ENCODE measurements at places on chromosomes 7 and 10. TPM values are rescaled to one million over a fixed set of nuclear protein-coding genes. Genes with fewer than 3 reads are reported as not detected.
A peak's percentile ranks its signal among the peaks of the same experiment; 100 is the strongest.

The CFTR gene
- 0.09 TPM for total RNA-seq

The ANKRD30A gene
- not detected for total RNA-seq

The RBP4 gene
- 1.9 TPM for total RNA-seq

DNA sequence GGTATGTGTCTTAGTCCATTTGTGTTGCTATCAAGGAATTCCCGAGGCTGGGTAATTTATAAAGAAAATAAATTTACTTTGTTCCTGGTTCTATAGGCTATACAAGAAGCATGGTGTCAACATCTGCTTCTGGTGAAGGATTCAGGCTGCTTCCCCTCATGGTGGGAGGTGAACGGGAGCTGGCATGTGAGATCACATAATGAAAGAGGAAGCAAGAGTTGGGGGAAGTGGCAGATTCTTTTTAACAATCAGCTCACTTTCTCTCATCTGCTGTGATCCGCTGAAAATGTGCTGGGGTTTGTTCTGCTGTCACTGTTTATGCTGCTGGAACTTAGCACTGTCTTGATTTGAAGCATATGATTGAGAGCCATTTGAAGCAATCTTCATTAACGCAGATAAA, 730.0 kb upstream of the SORCS1 start:
- DNase-seq, result no peak

- no peak for DNase-seq
Measured at GRCh38 chr10:14391342-14391741, 60.6 kb upstream of the FRMD4A start.

GRCh38 chr7:2873146-2873545, 29.0 kb upstream of the GNA12 start:
- DNase-seq, result no peak

GRCh38 chr10:17685233-17685840, 41.4 kb downstream of the STAM start:
- DNase-seq, result peak; percentile 16

- no peak for DNase-seq
Measured at GRCh38 chr10:124324451-124324850, 94.3 kb downstream of the OAT start.

DNA sequence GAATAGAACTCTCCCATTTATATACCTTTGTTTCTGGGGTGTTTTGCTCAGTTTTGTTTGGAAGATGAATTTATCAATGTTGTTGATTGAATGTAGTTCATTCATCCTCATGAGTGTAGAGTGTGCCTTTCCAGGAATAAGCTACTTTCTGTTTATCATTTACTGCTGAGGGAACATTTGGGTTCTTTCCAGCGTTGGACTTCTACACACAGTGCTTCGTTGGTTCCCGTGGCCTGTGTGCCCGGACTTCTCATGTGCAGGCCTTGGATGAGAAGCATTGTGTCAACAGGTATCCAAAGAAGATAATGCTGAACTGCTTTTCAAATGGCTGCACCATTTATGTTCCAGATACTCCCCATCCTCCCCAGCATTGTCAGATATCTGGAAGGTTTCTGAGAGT, 107.6 kb upstream of the TNS3 start:
- DNase-seq, result no peak

DNA sequence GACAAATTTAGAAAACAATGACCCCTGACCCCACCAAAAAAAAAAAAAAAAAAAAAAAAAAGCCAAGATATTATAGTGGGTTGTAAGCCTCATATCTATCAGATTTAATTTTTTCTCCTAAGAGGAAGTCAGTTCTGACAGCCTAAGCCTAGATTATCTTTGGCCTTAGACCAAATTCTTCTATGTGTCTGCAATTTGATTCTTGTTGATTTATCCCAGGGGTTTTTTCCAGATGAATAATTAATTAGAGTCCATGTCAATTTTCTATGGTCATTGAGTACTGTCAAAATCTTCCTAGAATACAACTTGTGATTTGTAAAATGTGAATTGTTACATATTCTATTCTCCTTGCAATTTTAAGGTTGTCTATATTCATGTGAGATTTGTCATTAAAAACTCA, 151.6 kb upstream of the CACNA2D1 start:
- no peak for DNase-seq

GRCh38 chr7:81714306-81714705, 55.5 kb downstream of the HGF start:
- DNase-seq, result no peak

- peak; percentile 67 for DNase-seq
Measured at GRCh38 chr7:23261843-23262452, 15.4 kb downstream of the GPNMB start.

GRCh38 chr7:140745266-140746058, 49.0 kb downstream of the NDUFB2 start:
- no peak for DNase-seq

DNA sequence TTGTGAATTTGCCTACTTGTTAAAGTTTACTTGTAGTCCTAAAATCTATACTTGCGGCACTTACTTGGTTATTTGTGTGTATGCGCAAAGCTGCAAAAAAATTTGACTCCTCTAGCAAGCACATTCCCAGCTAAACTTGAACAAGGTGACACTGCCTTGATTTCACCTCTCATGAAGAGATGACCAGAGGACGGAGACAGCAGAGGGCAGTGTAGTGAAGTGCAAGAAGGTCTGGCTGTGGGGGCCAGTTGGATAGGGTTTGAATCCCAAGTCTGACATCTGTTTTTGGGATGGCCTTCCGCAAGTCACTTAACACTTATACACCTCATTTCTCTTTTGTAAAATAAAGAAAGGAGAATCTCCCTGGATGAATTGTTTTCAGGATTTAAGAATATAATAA, 15.7 kb downstream of the SLK start:
- DNase-seq, result no peak

DNA sequence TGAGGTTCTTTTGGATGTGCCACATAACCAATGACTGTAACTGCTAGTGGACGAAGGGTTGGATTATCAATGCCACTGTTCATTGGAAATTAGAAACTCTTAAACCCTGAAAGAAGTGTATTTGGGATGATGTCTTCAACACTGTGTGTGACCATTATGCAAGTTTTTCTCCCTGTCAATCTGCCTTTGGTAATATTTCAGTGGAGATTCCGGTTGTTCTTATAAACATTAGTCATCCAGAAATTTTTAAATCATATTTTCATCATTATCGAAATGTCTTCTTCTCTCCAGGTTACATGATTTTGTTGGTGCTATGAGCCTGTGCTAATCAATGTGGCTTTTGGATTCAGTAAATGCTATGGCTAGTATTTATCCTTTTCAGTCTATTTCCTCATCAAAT, 61.7 kb upstream of the KLF6 start:
- no peak for DNase-seq

DNA sequence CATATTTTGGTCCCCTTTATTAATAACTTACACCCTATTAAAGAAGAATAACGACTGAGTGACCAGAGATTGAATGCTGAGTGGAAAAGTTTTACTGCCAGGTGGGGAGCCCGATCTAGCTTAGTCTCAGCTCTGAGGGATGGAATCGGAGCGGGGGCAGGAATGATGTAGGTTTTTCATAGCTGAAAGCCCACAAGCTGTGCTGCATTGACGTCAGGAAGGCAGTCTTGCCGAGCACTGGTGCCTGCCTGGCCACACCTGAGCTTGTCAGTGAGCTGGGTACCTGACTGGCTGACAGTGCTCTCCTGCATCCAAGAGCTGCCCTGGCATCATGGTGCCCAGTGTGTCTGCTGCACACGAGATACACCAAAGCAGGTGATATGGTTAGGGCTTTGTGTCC, 34.8 kb downstream of the GRK5 start:
- DNase-seq, result no peak

GRCh38 chr7:108078691-108079090, 51.5 kb downstream of the LAMB4 start:
- DNase-seq, result peak; percentile 41

- no peak for DNase-seq
Measured at GRCh38 chr10:17831896-17832295, 22.7 kb downstream of the MRC1 start.

DNA sequence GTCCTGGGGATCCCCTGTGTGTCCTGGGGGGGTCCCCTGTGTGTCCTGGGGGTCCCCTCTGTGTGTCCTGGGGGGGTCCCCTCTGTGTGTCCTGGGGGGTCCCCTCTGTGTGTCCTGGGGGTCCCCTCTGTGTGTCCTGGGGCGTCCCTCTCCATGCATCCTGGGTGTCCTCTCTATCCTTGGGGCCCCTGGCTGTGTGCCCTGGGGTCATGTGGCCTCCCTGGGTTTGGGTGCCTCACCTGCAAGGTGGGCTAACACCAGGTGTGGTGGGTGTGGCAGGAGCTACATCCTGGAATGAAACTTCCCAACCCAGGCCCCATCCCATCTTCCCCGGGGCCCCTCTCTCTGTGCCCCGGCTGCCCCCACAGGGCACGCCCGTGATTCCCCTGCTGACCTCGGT, 4.9 kb downstream of the CYP2W1 start:
- no peak for DNase-seq

DNA sequence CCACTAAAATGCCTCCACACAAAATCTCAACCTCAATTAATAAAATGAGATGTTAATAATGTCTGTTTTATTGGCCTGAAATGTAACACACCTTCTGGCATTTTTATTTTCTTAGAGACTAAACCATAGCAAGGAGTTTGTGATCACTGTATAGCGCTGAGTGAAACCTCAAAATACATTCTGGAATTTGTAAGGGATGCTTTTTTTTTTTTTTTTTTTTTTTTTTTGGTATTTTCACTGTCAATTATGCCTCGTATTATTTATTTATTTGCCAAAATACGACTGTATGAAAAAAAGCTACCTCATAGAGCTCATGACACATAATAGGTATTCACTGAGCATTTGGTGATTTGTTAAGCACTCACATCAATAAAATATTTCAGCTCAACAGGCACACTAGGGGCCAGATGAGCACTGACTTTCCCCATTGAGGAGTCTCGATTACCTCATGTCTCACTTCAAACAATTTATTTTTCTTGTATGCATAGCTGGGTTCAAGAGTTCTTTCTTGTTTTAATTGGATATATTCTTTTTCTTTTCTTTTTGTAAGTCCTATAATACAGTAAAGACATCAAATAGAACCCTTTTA, 36.5 kb downstream of the SEMA3C start:
- no peak for DNase-seq

- no peak for DNase-seq
Measured at GRCh38 chr7:107678110-107678753, 17.6 kb downstream of the SLC26A4 start.

GRCh38 chr7:99380823-99381663, 6.5 kb downstream of the ARPC1B start:
- no peak for DNase-seq

DNA sequence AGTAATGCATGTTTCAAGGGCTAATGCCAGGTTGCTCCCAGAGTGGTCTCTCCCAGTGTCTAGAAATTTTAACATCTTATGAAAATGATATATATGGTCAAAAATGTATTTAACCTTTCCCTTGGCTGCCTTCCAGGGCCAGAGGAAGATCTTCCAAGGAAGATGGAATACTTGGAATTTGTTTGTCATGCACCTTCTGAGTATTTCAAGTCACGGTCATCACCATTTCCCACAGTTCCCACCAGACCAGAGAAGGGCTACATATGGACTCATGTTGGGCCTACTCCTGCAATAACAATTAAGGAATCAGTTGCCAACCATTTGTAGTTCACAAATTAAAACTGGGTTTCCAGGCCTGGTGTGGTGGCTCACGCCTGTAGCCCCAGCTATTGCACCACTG, 9.0 kb downstream of the GATAD1 start:
- DNase-seq, result peak; percentile 6

DNA sequence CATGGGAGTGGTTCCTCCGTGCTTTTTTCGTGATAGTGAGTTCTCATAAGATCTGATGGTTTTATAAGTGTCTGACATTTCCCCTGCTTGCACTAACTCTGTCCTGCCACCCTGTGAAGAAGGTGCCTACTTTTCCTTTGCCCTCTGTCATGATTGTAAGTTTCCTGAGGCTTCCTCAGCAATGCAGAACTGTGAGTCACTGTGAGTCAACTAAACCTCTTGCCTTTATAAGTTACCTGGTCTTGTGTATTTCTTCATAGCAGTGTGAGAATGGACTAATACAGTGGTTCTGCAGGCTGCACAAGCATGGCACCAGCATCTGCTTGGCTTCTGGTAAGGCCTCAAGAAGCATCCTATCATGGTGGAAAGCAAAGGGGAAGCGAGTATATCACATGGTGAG, 1144.6 kb downstream of the SORCS3 start:
- DNase-seq, result no peak

DNA sequence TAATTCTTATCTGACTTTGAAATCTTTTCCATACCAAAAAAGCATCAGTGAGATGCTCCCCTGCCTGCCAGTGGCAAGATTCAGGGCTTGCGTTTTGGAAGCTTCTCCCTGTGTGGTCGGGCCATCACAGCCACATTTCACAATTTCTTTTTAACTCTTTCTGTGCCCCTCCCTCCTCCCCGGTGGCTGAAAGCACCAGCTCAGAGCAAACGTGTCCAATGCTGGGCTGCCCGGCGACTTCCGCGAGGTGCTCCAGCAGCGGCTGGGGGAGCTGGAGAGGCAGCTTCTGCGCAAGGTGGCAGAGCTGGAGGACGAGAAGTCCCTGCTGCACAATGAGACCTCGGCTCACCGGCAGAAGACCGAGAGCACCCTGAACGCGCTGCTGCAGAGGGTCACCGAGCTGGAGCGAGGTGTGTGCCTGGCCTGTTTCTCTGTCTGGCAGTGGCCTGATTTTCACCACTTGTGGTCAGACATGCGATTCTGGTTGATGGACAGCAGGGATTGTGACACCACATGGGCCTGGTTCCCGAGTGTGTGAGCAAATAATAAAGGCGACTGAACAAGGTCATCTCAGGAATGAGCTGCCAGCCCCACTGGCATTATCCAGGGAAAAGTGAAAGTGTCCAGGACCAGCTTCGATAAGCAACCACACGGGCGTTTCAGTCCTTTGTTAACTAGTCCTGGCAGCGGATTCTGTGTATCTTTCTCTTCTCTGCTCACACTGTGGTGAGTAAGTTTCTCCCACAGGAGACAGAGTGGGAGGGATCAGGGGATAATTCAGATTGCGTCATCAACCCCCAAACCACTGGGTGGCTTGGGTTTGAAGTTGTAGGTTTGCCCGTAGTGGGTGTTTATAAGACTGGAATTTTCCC, 2.6 kb downstream of the NPTX2 start:
- DNase-seq, result peak; percentile 83

- DNase-seq, result no peak
Measured at GRCh38 chr7:128270826-128271272, 29.8 kb downstream of the LEP start.

DNA sequence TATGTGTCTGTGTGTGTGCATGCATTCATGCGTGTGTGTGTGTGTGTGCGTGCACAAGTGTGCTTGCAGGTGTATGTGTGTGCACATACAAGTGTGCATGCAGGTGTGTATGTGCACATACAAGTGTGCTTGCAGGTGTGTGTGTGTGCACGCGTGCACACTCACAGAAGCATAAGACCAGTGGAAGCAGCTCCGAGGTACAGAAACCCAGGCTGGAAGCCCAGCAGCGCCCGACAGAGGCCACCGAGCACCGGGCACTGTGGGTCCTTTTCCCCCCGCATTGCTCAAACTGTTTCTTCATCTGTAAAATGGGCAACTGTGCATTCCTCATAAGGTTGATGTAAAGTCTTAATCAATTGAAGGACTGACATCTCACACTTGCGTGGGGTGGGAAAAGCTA, 243.3 kb upstream of the TCERG1L start:
- no peak for DNase-seq

- DNase-seq, result no peak
Measured at GRCh38 chr7:84161398-84161797, 33.2 kb downstream of the SEMA3A start.

Data from fibroblast of the aortic adventitia (primary cell).